ENCODE measurements at places on chromosomes 16 and 17. TPM values are rescaled to one million over a fixed set of nuclear protein-coding genes. Genes with fewer than 3 reads are reported as not detected.

Gene ACSM2A
- polyA plus RNA-seq: not detected

Gene ASGR1
- polyA plus RNA-seq: 0.12 TPM

Gene COX6A2
- polyA plus RNA-seq: not detected

GRCh38 chr16:86038926-86039310 lies 140.0 kb downstream of the IRF8 start:
- DNase-seq: no peak
- no peaks in the 10 kb centered on the region for H3K4me1 ChIP-seq
- H3K27ac ChIP-seq: no peak overlapping the region
- H3K27me3 ChIP-seq: no peaks in the 10 kb centered on the region
- H3K36me3 ChIP-seq: no peaks in the 10 kb centered on the region
- H3K4me3 ChIP-seq: no peak overlapping the region

DNA sequence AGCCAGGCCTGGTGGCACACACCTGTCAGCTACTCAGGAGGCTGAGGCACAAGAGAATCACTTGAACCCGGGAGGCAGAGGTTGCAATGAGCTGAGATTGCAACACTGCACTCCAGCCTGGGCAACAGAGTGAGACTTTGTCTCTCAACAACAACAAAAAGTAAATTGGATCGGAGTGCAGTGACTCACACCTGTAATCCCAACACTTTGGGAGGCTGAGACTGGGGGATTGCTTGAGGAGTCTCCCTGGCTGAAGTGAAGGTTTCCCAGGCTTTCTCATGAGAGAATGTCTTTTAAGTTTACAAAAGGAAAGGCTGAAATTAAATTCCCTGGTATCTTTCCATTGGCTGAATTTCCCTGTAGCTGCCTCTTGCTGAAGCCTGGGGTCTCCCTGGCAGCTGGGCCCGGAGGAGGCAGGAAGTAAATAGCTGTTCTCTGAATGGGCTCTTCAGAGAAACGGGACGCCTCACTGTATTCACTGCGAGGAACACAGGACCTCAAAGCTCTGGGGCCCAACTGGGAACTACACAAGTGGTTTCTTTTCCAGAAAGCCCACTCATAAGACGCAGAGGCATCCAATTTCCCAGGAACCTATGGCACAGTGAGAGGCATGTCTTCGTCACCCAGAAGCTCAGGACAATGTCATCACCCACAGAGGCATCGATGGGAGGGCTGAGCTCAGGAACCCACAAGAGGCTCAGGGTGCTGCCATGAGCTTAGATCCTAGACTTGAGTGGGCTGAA lies 77.4 kb upstream of the SMURF2 start:
- no peak for DNase-seq
- no peaks in the 10 kb centered on the region for H3K36me3 ChIP-seq
- H3K27me3 ChIP-seq: no peaks in the 10 kb centered on the region
- peaks cover 20% of the 10 kb centered on the region for H3K4me1 ChIP-seq
- no peak overlapping the region for H3K4me3 ChIP-seq

DNA sequence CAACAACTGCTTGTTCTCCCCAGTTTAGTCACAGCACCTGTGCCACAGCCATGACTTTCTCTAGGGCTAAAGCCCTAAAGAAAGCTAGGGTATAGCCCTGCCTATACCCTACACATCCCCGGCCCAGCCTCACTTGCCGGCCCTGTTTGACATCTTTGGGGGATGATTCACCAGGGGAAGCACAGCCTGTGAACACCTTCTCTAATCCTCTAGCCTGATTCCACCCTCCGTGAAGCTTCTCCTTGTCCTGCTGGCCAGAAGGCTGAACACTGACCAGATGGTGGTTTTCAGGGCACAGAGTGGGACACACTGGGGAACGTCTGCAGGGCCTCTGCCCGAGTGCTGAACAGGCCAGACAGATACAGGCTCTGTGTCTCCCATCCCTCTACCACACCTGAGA lies 6.0 kb downstream of the CLEC16A start:
- H3K4me3 ChIP-seq: no peak overlapping the region
- H3K27me3 ChIP-seq: no peaks in the 10 kb centered on the region
- H3K4me1 ChIP-seq: peaks cover 34% of the 10 kb centered on the region
- DNase-seq: no peak
- H3K27ac ChIP-seq: peak overlapping the region; percentile 22

DNA sequence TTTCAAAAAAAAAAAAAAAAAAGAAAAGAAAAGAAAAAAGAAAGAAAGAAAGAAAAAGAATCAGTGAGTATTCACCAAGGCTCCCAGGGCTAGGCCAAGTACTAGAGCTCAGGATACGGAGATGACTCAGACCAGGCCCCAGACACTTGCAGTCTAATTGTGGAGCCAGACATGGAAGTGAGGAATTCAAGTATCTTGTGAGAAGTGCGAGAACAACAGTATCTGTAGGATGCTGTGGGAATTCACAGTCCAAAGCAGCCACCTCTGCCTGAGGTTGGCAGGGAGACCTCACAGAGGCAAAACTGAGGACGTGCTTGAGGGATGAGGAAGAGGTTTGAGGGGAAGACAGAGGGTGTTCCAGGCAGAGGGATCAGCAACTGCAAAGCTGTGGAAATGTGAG lies 14.0 kb upstream of the ALDOA start:
- H3K27me3 ChIP-seq: no peaks in the 10 kb centered on the region
- no peaks in the 10 kb centered on the region for H3K36me3 ChIP-seq
- no peak overlapping the region for H3K27ac ChIP-seq
- H3K4me1 ChIP-seq: peaks cover 30% of the 10 kb centered on the region
- no peak for DNase-seq

- H3K27ac ChIP-seq: peak overlapping the region; percentile 57
- no peaks in the 10 kb centered on the region for H3K27me3 ChIP-seq
- DNase-seq: no peak
- no peaks in the 10 kb centered on the region for H3K36me3 ChIP-seq
- H3K4me3 ChIP-seq: peak overlapping the region; percentile 84
Measured at GRCh38 chr17:39688475-39688835, 598 bp upstream of the PGAP3 start.

DNA sequence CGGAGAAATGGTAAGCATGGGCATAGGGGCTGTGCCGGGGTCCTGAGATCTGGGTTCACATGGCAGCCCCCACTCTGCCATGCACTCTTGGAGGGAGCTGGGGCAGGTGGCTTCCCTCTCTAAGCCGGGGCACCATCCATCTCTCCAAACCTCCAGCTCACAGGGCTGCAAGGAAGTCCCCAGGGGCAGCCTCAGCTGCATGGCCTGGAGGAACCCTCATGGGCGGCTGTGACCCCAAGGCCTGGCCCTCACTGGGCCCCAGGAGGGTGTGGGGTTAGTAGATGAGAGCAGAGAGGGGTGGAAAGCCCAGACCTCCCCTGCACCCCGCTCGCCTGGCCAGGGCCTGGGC lies 2.6 kb downstream of the CTRB2 start:
- no peaks in the 10 kb centered on the region for H3K27me3 ChIP-seq
- H3K4me3 ChIP-seq: no peak overlapping the region
- no peak for DNase-seq
- no peaks in the 10 kb centered on the region for H3K4me1 ChIP-seq

DNA sequence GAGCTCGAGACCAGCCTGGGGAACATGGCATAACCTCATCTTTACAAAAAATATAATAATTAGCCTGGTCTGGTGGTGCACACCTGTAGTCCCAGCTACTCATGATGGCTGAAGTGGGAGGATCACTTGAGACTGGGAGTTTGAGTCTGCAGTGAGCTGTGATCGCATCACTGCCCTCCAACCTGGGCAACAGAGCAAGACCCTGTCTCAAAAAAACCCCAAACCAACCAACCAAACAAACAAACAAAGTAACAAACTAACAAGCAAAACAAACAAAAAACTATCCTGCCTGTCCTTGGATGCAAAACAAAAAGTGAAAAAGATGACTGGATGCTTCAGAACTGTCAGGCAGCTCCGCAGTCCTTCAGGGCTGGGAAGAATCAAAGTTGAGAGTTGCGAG lies 5.7 kb upstream of the NGFR start:
- H3K27ac ChIP-seq: no peak overlapping the region
- H3K4me3 ChIP-seq: no peak overlapping the region
- H3K4me1 ChIP-seq: peaks cover 6% of the 10 kb centered on the region
- DNase-seq: no peak
- no peaks in the 10 kb centered on the region for H3K36me3 ChIP-seq

GRCh38 chr17:16916557-16916920 lies 55.4 kb downstream of the TNFRSF13B start:
- no peak for DNase-seq
- no peaks in the 10 kb centered on the region for H3K4me1 ChIP-seq
- H3K4me3 ChIP-seq: no peak overlapping the region
- no peak overlapping the region for H3K27ac ChIP-seq
- H3K27me3 ChIP-seq: peaks cover 9% of the 10 kb centered on the region
- H3K36me3 ChIP-seq: no peaks in the 10 kb centered on the region

DNA sequence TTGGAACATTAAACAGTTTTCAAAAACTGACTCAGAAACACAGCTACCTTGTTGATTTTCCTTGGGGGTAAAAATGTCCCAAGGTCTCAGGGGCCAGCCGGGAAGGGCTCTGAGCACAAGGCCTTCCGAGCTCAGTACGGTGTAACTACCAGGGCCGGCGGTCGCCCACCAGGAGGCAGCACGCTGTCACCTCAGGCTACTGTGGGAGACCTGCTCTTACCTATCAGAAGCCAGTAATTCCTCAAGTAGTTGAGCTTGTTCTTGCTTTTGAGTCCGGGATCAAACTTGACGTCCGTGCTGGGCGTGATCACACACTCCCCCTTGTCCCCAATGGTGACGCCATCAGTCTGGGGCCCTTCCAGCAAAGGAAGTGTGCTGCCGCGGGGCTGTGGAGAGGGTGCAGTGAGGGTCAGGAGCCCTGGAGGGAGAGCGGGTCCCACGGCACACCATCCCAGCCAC lies 43.4 kb upstream of the ICAM2 start:
- DNase-seq: no peak
- no peak overlapping the region for H3K4me3 ChIP-seq
- H3K27me3 ChIP-seq: no peaks in the 10 kb centered on the region
- H3K4me1 ChIP-seq: peaks cover 11% of the 10 kb centered on the region
- peaks cover 16% of the 10 kb centered on the region for H3K36me3 ChIP-seq

DNA sequence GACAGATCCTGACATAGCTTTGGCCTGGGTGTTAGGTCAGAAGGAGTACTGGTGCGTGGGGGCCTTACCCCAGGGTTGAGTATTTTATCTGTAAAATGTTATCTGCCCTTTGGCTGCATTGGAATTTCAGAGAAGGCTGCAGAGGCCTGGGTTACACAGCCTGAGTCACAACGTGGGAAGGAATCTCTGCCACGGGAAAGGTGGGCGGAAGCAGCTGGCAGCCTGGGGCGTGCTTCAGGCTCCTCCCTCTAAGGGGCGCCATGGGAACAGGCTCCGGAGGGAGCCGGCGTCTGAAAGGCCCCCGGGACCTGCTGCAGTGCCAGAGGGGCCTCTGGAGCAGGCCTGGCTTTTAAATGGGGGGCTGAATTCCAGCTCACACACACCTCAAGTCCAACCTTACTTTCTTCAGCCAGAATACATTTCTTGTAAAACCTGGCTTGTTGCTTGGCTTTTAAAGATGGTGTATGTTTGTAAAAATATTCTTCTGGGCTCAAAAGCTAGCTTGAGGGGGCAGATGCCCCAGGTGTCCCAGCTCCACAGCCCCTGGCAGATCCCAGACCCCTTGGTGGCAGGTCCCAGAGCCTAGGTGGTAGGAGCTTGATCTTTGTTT lies 142.2 kb downstream of the RAB11FIP4 start:
- peaks cover 18% of the 10 kb centered on the region for H3K36me3 ChIP-seq
- H3K4me1 ChIP-seq: peaks cover 13% of the 10 kb centered on the region
- no peak overlapping the region for H3K4me3 ChIP-seq
- peak overlapping the region; percentile 42 for H3K27ac ChIP-seq
- DNase-seq: peak; percentile 42
- no peaks in the 10 kb centered on the region for H3K27me3 ChIP-seq

DNA sequence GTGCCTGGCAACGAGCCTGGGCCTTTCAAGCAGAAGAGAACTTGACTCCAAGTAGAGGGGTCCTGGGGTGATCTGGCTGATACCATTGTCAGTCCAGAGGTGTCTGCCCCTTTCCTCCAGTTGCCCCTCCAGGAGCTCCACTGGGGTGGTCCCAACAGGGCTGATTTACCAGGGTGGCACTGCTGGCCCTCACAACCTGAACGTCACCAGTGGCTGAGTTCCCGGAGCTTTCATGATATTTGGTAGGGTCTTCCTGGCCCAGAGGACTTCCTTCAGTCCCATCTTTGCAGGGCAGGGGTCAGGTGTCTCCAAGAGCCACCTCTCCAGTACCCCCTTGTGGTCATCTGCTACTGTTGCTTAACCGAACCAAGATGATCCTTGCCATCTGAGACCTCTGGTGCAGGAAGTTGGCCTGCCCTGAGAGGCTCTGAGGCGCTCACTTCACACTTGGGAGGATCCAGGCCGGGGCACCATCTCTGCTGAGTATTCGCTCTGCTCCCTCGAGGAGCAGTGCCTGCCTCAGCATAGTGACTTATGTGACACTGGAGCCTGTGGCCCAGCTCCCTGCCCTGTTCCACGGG lies 3.5 kb downstream of the LIMD2 start:
- no peaks in the 10 kb centered on the region for H3K4me1 ChIP-seq
- H3K36me3 ChIP-seq: peaks cover 5% of the 10 kb centered on the region
- no peak overlapping the region for H3K4me3 ChIP-seq

DNA sequence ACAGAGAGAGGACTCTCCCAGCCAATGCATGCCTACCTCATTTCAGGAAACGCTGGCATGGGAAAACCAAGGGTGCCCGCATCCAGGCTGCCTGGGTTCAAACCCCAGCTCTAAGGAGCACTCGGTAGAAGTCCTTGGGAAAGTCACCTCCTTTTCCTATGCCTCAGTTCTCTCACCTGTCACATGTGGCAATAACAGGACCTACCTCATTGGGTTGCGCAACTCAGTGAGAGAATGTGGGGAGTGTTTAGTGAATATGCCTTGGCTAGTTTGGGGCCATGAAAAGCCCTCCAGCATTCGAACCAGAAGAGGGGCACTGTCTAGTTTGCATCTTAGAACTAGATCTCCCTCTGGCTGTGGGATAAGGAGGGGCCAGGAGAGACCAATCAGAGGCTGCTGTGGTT lies 9.0 kb upstream of the NXPH3 start:
- DNase-seq: no peak
- no peak overlapping the region for H3K27ac ChIP-seq
- peaks cover 9% of the 10 kb centered on the region for H3K4me1 ChIP-seq
- no peaks in the 10 kb centered on the region for H3K36me3 ChIP-seq

DNA sequence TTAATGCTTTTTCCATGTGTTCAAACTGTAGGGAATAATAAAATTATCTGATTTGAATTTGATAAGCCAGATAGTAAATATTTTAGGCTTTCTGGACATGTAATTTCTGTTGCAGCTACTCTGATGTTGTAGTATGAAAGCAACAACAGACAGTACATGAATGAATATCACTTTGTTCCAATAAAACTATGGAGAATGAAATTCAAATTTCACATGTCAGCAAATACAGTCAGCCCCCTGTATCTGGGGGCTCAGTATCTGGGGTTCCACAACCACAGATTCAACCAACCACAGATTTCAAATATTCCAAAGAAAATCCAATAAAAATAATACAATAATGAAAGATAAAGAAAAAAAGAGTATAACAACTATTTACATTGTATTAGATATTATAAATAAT lies 8.2 kb upstream of the CLTC start:
- H3K27me3 ChIP-seq: no peaks in the 10 kb centered on the region
- H3K4me1 ChIP-seq: no peaks in the 10 kb centered on the region
- no peak overlapping the region for H3K27ac ChIP-seq
- peaks cover 5% of the 10 kb centered on the region for H3K36me3 ChIP-seq
- no peak for DNase-seq
- H3K4me3 ChIP-seq: no peak overlapping the region

Data from keratinocyte (primary cell).